Placental pericyte (primary cell): ENCODE measurements at places on chromosomes 13 and 19. TPM values are rescaled to one million over a fixed set of nuclear protein-coding genes. Genes with fewer than 3 reads are reported as not detected.

The KASH5 gene
- under 0.01 TPM in 1 of 2 replicates, not detected in the other for total RNA-seq

The DMAC2 gene
- 61.6 and 68.1 TPM in 2 replicates for total RNA-seq

The MOB3A gene
- 23.9 and 60.0 TPM in 2 replicates for total RNA-seq

The YJEFN3 gene
- 0.57 and 0.66 TPM in 2 replicates for total RNA-seq

The CABP5 gene
- not detected in 2 replicates for total RNA-seq

The POU2F2 gene
- 11.6 and 17.3 TPM in 2 replicates for total RNA-seq

The SPIB gene
- total RNA-seq = 0.29 TPM in 1 of 2 replicates, not detected in the other
